Activated CD4-positive, alpha-beta T cell treated with anti-CD3 and anti-CD28 coated beads for 24 hours (primary cell): ENCODE measurements at places on chromosomes 11 and 22.

DNA sequence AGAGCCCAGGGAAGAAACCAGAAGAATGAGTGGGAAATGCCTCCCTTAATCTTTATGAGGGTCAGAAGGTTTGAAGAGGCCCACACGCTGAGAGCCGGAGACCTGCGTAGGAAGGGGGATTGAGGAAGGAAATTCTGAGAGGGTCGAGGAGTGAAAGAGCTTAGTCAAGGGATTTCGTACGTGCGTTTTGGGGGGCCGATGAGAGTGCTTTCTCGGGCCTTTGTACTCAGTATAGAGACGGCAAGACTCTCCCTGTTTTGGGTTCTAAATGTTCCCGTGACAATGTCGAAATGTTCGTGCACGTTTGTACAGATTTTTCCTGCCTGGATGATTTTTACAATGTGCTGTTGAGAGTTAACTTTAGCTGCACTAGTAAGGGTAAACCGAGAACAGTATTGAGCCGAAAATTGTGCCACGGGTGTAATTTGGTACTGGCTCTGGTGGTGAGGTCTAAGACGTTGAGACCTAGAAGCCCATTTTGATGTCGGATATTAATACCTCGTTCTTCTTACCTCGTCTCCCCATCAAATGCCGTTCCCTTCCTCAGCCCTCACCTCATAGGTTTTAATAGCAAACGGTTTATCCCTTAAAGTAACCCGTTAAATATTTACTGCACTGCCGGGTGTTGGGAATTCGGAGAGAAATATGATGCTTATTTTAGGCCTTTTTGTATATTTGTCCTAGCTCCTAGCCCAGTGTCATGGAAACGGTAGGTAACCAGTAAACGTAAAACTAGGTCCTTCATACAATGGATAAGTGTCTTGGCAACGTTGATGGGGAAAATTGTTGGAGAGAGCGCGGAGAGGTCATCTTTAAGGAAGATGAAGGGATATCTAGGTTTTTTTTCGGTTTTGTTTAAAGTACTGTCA is 734 bp downstream of the C11orf58 start:
- DNase-seq, result no peak

- DNase-seq, result no peak
Measured at GRCh38 chr11:10575346-10576034, 7.0 kb upstream of the LYVE1 start.

- DNase-seq, result no peak
Measured at GRCh38 chr11:59766542-59767224, 11.5 kb downstream of the STX3 start.

DNA sequence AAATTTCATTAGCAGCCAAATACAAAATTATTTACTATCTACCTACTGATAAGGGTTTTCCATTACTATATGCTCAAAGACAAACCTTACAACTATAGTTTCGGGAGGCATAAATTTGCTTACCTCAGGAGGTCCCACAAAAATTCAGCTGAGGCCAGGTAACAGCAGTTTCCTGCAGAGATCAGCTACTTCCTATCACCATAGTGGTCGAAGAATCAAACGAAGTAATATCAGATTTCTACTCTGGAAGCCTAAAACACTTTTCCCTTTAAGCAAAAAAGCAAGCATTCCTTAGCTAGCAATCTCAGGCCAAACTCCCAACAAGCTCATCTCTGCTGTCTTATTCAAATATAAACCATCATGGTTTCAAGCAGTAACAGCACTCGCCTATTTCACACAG is 3.1 kb downstream of the NAP1L4 start:
- DNase-seq, result no peak

DNA sequence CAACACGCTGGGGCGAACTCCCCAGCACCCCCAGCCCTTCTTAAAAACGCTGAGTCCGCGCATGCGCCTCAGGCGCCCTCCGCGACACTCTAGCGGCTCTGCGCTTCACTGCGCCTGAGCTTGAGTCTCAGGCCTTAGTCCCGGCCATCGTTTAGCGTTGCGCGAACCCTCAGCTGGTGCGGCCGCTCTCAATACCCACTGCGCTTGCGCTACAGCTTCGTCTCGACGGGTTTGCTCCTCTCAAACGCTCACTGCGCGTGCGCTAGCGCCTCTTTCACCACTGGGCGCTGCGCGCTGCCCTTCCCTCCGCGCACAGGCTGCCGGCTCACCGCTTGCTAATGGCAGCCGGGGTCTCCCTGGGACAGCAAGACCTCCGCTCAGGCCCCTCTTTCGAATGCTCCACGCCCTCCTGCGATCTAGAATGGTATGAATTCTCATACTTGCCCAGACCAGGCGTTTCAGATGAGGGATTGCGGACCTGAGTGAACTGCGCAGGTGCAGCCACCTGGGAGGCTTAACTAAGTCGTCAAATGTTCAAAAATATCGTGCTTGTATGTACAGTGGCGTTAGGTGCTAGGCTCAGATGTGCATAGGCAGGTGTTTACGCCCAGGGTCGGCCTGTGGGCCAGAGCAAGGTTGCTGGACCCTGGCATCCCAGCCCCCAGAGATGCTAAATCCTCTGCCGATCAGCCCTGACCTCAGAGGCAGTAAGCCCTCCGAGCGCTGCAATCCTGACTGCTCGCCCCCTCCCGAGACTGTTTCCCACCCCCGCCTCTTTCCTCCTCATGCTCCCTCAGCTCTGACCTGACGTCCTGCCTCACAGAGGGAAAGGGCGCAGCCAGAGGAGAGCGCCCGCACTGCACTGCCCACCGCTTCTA is at the start of gene SLC2A11:
TSS of gene SLC2A11 (plus strand) at position 270 of the 878 bp plus-strand sequence. CDS start at position 395, 125 bp downstream.
- peak; percentile 85 for DNase-seq

DNA sequence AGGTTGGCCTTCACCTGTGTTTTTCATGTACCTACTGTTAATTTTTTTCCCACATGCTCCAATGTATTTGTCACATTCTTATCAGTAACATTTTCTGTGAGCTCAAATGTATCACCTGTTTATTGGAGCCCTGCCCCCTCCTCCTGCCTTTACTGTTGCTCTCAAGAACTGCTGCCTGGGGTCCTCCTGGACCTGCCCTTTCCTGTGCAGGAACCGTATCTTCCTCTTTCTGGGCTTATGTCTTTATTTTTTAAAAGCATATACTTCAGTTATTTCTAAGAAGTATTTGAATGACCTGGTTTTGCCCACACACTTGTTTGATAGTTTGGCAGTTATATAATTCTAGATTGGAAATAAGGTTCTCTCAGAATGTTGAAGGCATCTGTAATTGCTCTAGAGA is 5.9 kb downstream of the FAM118B start:
- no peak for DNase-seq

DNA sequence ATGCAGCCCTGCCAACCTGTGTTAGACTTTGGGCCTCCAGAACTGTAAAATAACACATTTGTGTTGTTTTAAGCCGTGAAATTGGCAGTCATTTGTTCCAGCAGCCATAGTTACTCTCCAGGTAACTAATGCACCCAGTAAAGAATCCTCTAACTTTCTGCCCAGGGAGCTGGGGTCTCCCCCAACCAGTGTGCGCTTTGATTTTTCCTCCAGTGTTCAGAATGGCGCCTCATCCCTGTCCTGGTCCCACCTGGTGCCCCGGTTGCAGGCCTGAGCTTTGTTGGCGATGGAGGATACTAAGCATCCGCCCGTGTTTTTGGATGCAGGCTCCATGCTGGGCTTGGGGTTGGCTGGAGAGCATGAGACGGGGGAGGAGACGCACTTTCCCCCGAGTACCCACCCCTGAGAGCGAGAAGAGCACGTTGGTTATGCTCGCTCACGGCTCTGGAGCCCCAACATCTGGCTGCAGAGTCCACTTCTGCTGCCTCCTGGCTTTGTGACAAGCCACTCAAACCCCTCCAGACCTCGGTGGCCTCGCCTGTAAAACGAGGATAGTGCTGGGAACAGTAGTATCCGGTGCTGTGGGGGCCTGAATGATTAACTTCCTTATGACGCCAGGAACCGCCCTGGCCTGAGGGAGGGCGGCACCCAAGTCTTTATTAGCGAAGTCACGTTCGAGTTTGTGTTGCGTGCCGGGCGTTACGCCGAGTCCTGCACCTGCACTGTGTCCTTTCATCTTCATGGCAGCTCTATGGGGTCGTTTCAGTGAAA is 25.8 kb downstream of the MRGPRD start:
- no peak for DNase-seq

- DNase-seq, result peak; percentile 79
Measured at GRCh38 chr11:65315204-65315865, 669 bp downstream of the CDC42EP2 start.

DNA sequence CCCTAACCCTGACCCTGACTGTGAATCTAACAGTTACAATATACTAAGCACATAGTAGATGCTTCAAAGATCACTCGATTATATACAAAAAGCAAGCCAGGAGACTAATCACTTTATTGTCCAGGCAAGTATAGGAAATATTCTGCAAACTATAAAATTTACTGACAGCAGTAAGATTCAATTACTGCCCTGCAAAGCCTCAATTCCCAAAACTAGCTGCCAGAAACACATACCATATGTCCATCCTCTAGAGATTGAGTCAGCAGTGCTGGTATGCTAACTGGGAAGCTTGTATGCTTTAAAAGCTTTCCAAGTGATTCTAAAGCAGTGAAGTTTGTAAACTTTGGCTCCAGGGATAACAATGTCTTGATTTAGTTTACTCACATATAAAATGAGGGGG is 26.1 kb downstream of the CSTF3 start:
- no peak for DNase-seq

DNA sequence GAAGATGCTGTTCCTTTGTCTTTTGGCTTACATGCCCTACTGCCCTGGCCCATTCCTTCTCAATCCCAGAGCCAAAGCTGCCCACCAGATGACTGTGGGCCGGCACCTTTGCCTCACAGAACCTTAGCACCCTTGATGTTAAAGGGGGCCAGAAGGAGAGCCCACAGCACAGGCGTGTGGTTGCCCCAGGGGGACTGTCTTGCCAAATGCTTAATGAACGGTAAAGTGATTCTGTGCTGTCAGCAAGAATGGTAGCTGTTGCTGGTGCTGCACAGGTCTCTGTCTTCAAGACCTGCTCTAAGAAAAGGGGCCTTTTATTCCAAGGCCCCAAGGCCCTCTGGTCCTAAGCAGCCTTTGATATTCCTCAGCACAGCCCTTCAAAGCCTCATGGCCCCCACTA is 113.3 kb downstream of the MORC2 start:
- DNase-seq, result no peak

DNA sequence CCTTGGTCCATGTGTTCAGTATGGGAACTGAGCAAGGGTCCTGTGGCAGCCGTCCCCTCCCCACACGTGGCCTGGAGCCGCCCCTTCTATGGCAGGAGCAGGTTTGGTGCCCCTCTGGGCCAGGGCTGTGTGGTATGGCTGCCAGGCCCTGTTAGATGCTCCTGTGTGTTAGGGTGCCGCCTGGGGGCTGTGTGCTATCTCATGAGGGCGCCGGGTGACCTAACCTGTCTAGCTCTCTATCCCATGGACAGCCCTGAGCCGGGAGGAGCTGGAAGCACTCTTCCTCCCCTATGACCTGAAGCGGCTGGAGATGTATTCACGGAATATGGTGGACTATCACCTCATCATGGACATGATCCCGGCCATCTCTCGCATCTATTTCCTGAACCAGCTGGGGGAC is 34.7 kb downstream of the NAT10 start:
- no peak for DNase-seq

GRCh38 chr11:27358296-27358695 is 4.7 kb downstream of the CCDC34 start:
- DNase-seq, result no peak

DNA sequence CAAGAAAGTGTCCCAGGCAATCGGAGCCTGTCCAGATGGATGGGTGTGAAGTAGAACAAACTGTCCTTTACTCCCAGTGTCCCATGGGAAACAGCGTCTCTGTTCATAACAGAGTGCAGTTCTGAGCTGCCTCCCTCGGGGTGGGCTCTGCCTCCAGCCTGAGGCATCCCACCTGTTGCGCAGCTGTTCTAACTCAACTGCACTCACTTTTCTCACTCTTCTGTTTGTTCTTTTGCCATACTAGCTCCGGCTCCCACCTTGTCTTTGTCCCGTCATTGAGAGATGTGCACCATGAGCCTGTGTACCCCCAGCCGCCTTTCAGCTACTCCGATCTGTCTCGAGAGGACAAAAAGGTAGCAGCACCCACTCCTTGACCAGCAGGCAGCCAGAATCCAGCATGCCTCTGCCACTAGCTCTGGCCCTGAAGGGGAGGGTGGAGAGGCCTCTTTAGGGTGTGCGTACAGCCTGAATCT is 20.7 kb upstream of the CDC42EP2 start:
- no peak for DNase-seq

DNA sequence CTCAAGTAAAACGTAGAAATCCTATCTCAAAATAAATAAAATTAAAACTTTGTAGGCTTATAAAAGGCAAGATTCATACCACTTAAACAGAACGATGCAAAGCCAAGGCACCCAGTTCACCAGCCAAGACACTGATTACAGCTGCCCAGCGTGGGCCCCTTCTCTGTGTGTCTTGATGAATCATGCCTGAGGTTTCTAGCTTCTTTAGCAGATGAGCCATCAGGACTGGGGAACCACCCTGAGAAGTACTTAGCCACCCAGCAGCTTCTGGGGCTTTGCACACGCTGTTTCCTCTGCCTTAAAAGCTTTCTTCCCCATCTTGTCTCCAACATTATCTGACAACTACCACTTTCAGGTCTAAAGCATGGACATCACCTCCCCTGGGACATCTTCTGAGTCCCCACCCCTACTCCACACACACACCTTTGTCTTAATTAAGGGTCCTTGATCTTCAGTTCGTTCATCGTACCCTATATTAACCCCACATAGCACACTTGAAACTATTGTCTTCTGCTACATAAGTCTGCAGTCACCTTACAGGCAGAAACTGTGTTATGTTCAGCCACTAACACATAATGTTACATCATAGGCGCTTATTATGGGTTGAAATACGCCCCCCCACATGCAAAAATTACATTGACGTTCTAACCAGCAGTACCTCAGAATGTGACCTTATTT is 8.7 kb upstream of the LAYN start:
- DNase-seq, result peak; percentile 36

DNA sequence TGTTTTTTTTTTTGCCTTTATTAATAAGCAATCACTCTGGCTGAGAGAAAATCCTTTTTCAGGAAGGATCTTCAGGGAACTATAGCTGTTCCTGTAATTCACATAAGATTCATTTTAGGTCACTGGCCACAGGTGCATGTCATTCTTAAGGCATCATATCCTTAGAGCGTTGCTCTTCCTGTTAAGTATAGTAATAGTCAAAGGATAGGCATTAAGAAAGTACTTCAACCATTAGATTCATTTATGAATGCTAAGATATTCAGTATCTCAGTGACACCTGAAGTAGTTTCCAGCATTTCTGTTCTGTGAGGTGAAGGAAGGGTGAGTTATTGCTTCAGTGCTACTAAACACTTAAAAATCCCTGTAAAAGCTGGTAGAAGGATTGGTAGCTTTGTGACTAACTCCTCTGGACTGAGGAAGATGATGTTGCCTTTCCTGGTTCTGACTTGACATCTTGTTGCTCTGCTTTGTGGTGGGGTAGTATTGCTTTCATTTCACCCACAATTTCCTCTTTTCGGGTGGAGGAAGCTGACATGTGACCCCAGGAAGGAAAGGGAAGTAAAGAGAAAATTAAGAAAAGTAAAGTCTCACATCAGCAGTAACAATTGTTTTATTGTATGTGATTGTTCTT is 34.7 kb downstream of the RNF169 start:
- DNase-seq, result no peak

GRCh38 chr11:79113054-79113690 is 327.7 kb downstream of the TENM4 start:
- no peak for DNase-seq
